ENCODE measurements at places on chromosomes 12 and 14.

DNA sequence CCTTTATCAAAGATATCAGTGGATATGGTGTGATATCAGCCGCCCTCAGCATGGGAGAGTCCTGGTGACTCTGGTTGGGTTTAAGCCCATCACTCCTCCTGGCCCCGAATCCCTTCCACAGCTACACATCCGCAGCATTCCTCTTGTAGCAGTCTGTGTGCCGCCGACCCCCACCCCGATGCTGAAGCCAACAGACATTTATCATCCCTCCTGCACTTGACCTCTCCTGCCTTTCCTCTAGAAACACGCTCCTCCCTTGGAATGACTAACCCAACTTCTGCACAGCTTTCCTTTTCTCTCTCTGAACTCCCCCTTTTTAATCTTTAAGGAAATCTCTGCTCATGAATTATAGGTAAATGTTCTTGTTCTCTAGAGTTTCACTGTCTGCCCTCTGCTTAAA lies 250.9 kb upstream of the FOXN3 start:
- no peak for DNase-seq

DNA sequence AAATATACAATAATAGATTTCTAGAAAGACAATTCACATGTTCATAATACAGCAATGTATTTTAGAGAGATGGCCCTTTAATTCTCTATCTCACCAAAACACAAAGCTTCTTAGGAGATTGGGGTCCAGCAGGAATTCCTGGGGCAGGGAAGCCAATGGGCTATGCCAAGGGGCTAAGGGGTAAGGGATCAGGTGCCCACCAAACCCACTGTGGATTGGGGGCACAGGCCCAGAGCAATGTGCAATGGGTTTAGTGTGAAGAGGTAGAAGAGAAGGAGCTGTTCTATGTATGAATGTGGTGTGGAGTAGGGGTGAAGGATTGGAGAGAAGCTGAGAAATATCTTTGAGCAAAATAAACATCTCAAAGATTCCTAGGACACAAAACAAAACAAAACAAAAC lies 2.6 kb downstream of the HOXC13 start:
- DNase-seq, result no peak

DNA sequence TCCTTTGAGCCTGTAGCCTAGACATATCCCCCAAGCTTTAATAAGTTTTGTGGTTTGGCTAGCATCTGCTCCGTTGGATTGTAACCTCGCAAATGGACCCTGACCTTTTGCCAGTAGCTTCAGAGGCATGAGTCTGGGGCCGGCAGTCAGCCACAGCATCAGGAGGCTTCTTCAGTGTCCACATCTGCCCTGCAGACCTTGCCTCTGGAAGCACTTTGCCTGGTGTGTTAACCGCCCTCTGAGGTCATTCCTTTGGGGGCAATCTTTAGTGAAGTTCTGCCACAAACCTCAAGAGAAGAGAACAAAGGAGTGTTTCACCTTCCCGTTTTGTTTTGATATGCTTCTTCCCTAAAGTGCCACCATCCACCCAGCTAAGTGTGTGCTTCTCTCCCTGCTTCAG lies 71.4 kb downstream of the GNS start:
- no peak for DNase-seq

DNA sequence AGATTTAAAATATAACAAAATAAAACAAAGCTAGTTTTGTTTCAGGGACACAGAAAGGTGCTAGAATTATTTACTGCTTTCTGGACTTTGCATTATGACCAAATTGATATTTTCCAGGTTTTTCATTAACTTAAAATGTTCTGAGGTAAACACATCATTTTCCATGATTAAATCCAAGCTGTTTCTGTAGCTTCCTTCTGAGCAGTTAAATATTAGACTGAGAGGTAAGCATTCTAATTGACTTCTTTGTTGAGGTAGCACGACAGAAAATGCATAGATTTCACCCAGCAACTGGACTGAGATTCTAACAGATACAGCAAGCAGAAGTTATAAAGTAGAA lies 98.3 kb downstream of the BMP4 start:
- DNase-seq, result no peak

DNA sequence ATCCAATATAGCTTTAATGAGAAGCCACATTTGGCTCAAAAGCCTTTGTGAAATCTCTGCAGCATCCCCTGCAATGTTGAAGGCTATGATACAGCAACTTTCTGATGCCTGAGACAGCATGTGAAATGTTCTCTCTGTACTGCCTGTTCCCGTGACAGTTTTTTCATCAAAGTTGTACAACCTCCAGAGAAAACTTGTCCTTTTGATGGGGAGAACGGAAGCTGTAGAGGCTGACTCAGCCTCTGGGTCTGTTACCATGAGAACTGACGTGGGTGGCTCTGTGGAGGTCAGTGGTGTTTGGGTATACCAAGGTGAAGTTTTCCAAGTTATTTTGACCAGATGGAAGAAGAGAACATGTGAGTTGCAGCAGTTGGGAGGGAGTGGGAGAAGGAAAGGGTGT lies 17.0 kb downstream of the SLC4A8 start:
- no peak for DNase-seq

- DNase-seq, result no peak
These were observed 18.6 kb downstream of the LRIG3 start for GRCh38 chr12:58901664-58902063.

DNA sequence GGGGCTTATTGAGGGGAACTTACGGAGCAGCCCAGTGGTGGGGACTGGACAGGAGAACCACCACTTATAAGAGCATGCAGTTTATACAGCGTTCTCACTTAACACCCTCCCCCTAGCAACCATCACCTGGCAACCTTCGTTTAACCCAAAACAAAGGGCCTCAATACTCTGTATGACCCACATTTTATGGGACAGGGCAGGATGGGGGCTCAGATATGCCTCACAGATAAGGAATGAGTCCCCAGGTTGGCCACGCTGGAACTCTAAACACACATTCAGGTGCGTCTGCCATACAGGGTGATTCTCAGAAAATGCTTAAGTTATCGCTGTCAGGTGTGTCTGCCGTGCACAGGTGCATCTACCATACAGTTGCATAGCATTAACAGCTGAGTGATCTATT lies 99.2 kb downstream of the GCH1 start:
- no peak for DNase-seq

DNA sequence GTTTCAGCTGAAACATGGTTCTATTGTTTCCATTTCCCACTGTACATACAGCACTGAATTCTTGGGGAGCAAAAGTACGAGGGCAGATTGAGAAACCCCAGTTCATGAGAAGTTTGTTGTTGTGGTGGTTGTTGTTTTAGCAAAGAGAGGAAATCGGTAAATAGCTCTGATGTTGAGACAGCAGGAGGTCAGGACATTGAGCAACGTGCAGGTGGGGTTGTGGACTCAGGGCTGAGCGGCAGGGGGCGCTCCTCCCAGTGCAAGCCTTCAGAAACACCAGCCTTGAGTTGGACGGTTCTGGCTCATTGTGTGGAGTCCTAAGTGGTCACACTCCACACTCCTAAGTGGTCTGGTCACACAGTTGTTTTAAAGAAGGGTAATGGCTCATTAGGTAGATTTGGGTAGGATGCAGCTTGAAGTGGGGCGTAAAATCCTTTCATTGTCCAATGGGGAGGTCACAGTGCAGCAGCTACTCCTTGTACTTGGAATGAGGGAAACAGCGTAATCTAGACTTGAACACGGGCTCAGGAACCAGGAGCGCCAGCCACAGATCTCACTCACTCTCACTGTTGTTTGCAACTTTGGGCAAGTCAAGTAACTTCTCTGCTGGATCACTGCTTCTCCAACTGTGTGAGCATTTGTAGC lies 14.5 kb upstream of the PWP1 start:
- peak; percentile 59 for DNase-seq

DNA sequence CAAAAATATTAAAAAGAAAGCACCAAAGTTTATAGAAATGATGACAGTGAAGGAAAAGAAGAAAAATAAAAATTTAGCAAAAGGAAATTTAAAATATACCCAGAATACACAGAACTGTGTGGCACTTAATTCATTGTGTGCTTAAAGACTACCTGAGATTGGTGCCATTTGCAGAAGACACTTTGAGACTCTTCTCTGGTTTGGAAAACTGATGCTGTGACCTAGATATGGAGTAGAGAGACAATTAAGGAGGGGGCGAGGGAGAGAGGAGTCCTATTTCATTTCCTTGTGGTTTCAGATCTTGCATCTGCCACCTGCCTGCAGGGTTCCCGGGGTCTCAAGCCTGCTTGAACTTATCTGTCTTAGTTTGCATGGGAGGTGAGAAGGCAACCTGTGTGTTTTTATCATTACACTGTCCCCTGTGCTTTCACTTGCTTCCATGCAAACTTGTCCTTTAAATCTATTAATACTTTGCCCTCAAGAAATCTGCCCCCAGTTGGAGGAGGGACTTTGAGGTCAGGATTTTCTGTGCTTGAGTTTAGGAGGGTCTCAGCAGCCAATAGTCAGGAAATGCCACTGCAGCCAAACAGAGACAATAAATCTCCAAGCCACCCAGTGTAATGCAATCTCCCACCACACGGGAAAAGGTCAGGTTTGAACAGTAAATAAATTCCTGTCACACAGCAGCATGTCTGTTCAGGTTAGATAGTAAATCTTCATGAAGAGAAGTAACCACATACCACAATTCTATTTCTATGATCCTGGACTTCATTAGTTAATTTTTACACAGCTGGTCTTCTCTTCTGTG lies 119.4 kb downstream of the CAND1 start:
- DNase-seq, result no peak

- DNase-seq, result no peak
These were observed 341.0 kb upstream of the FKBP4 start for GRCh38 chr12:2453761-2454090.

GRCh38 chr12:124411281-124411878 lies 116.5 kb downstream of the RFLNA start:
- no peak for DNase-seq

GRCh38 chr14:44873536-44873935 lies 88.2 kb downstream of the KLHL28 start:
- no peak for DNase-seq

- DNase-seq, result peak; percentile 88
These were observed 60.7 kb downstream of the SLC6A12 start for GRCh38 chr12:153080-153746.

DNA sequence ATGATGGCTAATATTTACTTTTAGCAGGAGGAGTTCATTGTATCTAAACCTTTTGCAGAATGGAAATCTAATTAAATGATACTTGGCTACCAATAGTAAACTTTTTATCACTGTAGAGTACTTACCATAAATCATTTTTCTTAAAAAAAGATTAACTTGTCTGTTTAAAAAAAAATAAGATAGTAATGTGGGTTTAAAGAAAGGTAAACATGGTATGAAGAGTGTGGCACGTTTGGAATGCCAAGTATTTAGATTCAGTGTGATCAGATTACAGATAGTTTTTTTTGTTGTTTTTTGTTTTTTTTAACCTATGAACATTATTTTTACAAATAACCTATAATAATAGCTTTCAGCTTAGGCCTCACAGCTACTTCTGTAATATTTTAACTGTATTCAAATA lies 25.8 kb downstream of the KTN1 start:
- no peak for DNase-seq

DNA sequence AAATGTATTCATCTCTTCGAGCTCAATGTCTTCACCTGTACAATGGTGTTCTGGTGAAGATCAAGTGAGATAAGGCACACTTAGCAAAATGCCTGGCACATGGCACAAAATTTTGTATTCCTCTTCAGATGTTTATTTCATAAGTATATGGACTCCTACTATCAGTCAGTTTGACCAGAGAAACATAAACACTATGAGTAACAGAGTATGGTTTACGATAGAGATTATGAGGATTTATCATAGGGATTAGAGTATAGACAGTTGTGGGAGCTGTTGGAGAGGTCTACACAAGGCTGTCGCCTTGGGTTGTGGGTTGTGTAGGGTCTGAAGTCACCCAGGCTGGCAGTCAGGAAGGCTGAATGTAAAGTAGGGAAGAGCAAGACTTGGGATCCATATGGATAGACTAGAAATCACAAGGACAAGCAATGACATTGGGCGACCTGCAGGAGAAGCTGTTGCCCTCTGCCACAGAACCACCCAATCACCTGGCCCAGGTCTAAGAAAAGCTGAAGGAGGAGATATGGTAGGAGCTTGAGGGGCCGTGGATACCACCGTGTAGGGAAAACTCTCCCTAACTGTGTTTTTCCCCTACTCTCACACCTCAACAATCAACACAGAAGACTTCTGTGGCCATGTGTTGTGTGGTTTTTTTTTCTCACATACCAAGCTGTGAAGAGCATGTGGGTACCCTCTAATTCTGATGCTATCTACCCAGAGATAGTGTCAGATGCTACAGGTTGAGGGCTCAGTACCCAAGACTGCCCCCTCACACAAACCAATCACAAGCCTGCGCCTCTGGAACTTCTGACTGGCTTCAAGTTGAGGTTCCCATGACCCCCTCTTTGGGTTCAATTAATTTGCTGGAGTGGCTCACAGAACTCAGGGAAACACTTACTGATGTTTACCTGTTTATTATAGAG lies 27.2 kb upstream of the RESF1 start:
- DNase-seq, result no peak

DNA sequence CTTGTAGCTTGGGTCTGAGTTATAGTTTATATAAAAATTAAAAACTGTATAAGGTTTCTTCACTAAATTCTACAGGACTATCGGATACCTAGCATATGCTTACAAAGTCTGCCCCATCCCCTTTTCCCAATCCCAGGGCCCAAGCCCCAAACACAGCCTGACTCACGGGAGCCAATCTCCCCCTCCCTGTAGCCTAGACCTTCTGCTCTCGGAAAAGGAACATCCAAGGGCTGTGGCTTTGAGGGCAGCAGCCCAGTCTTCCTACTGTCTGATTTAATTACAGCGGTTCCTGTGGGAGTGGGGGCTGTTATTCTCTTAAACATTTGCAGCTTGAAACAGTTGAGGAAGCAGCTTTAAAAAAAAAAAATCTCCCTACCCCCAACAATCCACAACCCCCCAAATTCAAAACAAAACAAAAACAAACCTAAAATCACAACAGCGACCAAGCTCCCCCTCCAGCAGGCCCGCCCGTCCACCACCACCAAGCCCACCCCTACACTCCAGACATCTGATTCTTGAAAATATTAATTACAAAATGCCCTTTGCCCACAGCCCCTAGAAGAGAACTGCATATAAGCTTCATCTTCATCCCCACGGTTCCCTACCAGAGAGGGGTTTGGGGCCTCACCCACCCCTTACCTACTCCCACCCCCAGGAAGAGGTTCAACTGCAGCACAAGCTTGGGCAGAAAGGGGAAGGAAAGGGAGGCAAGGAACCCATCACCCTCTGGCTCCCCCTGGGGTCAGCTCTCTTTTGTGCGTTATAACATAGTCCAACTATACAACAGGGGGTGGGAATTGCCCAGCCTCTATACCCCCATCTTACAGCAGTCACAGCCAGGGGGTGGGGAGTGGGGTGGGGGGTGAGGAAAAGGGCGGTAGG lies 1.1 kb upstream of the PRKAG1 start:
- DNase-seq, result peak; percentile 79

GRCh38 chr14:77004711-77005460 lies 23.6 kb downstream of the IRF2BPL start:
- no peak for DNase-seq

GRCh38 chr12:96046543-96047228 lies 11.3 kb upstream of the LTA4H start:
- DNase-seq, result no peak

DNA sequence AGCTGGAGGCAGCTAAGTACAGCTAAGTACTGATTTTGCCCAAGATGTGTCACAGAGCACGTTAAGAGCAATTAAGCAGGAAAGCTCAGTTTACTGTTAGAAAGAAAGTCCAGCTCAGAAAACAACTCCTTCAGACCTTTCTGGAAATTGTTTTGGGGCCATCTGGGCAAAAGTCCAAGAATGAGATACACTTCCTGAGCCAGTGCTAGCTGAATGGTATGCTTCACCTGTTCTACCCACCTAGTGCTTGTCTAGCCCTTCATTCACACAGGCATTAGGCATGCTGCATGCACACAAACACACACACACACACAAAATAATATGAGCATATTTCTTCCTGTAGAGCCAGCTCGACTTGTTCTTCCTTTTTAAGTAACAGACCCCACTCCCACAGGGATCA lies 6.6 kb upstream of the IKZF4 start:
- DNase-seq, result no peak
